Hematopoietic multipotent progenitor cell treated with erythropoietin and hydrocortisone succinate and interleukin-3 and kit ligand, for 15 days (in vitro differentiated cells): ENCODE measurements at places on chromosomes 2 and 18.

DNA sequence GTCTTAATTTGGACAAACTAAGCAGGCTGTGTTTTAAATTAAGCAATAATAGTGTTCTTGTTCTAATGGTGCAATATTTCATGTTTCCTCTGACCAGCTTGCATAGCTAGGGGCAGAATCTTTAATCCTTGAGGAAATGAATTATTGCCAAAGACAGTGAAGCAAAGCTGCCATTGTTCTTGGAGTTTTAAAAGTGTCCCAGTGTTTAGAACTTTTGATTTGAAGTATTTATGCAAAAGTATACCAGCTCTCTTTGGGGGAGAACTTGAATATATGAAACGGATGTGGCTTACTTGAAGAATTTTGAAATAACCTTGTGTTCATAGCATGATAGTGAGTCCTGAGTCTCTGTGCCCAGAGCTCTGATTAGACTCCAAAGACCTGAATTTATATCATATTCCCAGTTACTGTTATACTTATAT, 33.4 kb downstream of the ITGA6 start:
- no peak for DNase-seq

DNA sequence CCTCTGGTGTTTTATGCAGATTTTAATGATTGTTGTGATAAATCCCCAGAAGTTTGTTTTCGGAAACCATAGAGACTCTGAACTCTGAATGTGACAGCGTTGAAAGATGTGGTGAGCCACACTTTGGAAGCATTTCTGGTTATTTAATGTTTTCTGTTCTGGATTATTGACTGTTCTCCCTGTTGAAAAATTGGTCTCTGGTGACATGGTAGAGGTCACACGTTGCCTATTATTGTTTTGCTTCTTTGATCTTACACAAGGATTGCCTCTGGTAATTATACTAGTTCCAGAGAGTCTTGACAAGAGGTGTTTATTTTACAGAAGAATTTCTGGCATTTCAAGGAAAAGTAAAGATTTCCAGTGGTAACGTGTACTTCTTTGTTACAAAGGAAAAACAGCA, 127.1 kb downstream of the GREB1L start:
- DNase-seq = no peak

- no peak for DNase-seq
Observed at GRCh38 chr2:170024721-170025120, 153.2 kb upstream of the MYO3B start.

DNA sequence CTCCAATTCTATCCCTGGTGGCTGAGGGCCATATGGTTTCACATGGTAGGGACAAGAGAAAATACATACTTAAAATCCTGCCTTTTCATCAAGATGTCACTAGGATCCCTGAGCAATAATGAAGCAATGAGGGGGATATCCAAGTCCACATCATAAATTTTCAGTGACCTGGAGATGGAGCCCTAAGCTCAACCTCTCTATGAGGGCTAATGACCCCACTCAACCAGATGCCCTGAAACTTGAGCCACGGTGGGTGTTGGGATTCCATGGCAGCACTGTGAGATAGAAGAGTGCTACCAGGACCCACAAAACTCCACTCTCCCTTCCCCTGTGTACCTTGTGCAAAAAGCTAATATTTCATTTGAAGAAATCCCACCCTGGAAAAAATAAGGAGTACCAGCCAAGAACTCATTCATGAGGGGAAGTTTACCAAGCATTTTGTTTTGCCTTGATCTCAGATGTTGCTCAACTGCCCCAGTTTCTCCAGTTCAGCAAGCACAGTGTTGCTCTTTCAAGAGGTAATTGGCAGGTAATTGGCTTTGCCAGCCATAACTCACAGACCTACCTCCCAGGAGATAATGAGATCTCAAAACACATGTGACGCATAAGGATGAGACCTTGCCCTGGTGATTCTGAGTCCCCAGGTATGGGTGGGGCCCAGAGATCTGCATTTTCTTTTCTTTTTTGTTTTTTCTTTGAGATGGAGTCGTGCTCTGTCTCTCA, 51.0 kb upstream of the TTC39C start:
- DNase-seq = no peak

DNA sequence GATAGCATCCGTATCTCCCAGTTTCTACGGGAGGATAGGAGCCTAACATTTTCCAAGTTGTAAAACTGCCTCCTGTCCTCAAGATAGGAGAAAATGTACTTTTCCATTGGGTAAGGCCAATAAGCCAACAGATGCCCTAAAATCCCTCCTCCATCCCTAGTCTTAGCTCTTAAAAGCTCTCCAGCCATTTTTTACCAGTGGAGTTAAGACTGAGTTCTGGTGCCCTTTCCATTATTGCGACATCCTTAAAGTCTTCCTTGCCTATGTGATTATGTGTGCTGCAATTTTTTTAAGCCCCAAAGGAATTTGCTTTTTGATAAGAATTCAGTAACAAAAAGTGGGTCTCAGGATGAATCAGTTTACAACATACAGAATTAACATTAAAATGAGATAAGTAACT, 33.0 kb downstream of the LINC00305 start:
- no peak for DNase-seq

DNA sequence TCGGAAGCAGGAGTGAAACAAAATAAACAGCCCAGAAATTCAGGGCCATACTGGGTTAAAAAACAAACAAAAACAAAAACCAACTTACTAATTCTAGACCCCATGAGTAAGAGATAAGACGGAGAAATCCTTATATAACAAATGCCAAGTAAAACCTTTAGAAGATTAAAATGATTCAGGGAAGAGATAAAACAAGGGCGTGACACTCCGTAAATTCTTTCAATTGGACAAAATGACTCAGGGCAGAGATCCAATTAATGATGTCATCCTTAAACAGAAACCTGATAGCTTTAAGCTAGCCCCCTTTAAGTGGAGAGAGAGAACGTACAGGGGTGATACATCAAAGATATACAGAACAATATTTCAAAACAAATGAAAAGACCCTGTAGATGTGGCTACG, 317.4 kb downstream of the NBAS start:
- DNase-seq = peak; percentile 26

DNA sequence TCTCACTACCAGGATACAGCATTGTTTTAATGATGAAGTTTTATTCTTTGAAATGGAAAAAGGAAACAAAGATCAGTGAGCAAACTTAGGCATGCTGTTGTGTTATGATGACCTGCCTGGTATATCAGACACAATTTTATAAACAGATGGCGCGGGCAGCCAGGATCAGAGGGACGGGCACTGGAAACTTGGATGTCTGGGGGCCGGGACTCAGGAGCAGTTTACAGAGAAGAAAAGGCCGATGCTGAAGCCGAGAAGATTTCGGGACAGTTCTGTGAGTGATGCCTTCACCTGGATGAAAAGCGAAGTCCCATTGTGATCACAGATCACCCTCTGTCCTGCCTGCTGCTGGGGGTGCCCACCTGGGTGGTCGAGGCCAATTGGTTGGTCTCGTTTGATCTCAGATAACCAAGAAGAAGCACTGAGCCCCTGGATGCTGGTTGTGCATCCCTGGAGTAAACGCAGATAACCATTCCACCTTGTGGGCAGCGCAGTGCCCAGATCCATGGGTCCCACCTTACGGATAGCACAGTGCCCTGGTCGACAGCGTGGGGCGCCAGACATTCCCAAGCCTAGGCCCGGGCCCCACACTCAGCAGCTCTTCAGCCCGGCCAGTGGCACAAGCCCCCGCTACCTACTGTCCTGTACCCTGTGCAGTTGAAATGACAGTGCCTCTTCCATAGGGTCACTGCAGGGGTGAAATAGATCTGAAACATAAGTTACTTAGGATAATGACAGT, 182.9 kb upstream of the TPO start:
- DNase-seq = no peak

DNA sequence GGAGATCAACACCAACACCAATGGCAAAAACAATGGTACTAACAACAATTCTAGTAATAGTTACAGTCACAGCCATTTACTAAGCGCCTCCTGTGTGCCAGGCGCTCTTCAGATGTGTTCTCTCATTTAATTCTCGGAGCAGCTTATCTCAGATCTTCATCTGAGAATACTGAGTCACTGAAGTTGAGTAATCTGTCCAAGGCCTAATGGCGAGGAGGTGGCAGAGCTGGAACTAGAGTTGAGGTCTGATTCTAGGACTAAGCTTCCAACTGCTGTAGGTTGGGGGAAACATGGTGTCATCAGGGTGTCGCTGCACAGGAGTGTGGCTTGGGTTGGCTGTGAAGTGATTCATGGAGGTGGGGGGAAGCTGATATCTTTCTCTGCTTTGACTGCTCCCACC, 156.1 kb downstream of the DYSF start:
- peak; percentile 35 for DNase-seq

- peak; percentile 64 for DNase-seq
Observed at GRCh38 chr2:227862227-227862740, 9.1 kb upstream of the DAW1 start.

DNA sequence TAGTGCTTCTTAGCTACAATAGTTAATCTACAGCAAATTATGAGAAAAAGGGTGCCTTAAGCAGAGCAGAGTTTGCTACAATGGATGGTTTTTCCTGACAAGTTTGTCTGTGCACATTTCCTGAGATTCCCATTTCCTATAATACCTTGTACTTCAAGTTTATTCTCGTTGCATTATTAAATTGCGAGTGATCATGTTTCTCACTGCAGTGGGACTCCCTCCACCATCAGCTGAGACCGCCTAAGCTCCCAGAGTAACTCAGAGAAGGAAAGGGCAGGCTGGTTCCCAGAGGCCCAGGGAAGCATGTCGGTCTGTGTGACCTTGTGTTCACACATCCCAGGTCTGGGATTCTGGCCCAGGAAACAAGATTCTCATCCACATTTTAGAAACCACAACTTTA, 162.1 kb downstream of the ARL4C start:
- no peak for DNase-seq

DNA sequence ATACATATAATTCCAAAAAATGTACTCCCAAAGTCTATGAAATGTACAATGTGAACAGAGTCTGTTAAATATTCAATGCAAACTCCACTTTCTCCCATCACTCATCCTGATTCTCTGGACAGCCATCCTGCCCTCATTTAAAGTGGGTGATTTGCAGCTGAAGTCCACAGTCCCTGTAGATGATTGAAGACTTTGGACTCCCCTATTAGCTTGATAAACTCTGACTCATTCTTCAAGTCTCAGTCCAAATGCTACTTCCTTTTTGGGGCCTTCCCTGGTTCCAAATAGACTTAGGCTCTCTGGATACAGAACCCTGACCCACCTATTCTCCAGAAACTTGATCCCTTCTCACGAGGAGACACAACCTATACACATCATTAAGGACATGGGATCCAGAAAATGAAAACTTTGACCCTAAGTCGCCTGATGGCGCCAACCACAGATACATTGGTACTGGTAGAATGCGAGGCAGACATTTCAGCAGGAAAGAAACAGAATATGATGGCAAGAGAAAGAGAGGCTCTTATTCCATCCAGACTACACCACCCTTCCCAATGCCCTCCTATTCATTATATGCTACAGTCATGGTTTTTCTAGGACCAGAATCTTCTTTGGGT, 122.7 kb downstream of the VIT start:
- DNase-seq = no peak

- no peak for DNase-seq
Observed at GRCh38 chr2:54545702-54546450, 89.7 kb downstream of the SPTBN1 start.

DNA sequence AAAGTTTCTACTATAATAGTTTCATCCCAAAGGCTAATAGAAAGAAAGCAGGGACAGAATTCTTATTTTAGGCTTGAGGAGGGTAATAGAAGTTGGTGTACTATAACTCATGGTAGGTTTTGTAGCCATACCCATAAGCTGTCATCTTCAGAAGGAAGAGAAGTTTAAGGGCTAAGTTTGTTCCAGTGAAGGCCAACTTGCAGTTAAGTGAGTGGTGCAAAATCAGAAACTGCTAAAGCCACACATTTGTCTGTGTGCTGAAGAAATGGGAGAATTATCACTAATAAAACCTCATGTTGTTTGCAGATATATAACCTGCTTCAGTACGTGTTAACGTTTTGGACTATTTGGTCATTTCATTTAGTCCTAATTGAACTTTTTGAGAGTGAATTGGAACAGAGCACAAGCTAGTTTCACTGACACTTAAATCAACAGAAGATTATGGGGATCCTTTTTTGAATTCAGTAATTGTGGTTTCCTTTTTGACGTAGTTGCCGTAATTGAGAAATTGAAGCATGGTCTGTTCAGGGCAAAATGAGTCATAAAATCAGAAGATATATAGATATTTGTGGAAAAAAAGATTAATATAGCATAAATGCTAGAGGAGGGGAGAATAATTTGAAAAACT, 69.1 kb downstream of the PHLPP1 start:
- DNase-seq = no peak

DNA sequence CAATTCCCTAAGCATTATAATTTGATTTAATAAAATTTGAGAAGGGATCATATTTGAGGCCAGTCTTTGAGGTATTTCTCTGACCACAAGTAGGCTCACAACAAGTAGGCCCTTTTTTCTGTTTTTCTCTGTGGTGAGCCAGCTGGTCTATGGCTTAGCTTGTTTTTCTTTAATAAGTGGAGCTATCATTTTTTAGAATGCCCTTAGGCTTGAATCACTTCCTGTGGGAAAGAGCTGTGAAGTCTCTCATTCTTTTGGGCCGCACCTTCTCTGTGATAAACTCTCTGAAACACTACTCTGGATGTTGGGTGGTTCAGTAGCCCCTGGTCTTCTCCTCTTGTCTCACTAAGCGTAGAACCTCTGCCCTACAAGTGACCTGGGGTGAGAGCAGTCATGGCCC, 235.9 kb downstream of the SUCLG1 start:
- DNase-seq = no peak

DNA sequence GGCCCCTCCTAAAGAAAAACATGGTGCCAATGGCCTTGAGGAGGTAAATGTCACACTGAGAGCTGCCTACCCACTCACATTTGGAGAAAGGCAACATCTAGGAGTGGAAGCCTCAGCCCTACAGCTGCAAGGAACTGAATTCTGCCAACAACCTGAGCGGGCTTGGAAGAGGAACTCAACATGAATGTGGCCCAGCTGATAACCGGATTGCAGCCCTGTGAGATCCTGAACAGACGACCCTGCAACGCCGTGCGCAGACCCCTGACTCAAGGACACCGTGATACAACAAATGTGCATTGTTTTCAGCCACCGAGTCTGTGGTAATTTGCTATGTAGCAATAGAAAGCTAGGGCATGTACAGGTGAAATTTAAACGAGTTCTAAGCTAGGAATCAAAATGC, 99.4 kb downstream of the MYOM1 start:
- no peak for DNase-seq

DNA sequence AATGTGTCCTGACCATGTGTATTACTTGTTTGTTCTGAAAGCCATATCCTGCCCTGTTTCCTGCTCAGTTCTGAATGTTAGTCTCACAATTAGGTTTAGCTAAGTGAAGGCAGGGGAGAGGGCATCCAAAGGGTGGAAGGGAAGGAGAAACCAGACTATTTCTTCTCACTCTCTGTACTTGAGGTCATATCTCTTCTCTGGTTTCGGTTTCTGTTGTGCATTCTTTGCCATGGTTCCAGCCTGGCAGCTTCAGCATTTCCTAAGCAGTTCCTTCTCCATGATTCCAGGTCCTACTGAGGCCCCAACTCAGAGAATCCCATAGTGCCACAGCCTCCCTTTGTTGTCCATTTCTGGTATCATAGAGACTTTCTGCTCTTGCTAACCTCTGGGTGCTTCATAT, 40.3 kb upstream of the HNMT start:
- no peak for DNase-seq
